ENCODE measurements at places on chromosomes 2 and 18.

- DNase-seq = peak; percentile 62
These were observed 360.1 kb downstream of the LPIN1 start for GRCh38 chr2:12106440-12107080.

- DNase-seq = no peak
These were observed 96.6 kb downstream of the PLB1 start for GRCh38 chr2:28592481-28592880.

DNA sequence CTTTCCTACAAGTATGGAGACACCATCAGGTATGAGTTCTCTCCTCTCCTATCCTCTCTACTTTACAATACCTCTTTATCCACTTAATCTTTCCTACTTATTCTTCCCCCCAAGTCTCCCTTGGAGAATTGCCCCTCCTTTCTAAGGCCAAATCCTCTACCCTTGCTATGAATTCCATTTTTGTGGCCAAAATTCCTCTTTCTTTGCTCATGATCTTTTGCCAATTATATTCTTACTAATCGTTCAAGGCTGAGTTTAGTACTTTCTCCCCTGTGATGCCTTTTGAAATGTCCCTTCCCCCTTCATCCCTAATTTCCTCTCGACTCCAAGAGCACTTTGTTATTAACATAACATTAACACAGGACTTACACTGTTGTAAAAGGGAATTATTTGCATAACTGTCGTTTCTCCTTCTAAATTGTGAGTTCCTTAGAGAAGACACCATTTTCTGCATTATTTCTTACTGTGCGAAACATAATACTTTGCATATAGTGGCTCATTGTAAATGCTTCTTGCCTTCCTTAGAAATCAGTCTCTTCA is 133.4 kb downstream of the KCTD1 start:
- DNase-seq = no peak

- no peak for DNase-seq
These were observed 58.3 kb downstream of the FBXO36 start for GRCh38 chr2:229980431-229981184.

GRCh38 chr2:179861027-179861415 is 391 bp downstream of the ZNF385B start:
- peak; percentile 4 for DNase-seq

- no peak for DNase-seq
These were observed 122.2 kb downstream of the NCOA1 start for GRCh38 chr2:24613154-24613814.

DNA sequence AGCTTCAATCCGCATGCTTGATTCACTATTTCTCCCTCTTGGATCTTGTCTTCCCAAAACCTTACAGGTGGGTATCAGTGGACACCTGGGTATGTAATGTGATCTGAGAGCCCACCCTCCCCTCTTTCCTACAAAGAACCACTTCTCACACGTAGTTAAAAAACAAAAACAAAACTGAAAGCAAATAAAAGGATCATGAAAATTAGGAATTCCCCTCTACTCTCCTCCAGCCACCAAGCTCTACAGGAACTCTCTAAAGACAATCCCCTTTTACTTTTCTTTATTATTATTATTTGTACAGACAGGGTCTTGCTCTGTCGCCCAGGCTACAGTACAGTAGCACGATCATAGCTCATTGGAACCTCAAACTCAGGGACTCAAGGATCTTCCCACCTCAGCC is 40.8 kb upstream of the MYO1B start:
- DNase-seq = no peak

DNA sequence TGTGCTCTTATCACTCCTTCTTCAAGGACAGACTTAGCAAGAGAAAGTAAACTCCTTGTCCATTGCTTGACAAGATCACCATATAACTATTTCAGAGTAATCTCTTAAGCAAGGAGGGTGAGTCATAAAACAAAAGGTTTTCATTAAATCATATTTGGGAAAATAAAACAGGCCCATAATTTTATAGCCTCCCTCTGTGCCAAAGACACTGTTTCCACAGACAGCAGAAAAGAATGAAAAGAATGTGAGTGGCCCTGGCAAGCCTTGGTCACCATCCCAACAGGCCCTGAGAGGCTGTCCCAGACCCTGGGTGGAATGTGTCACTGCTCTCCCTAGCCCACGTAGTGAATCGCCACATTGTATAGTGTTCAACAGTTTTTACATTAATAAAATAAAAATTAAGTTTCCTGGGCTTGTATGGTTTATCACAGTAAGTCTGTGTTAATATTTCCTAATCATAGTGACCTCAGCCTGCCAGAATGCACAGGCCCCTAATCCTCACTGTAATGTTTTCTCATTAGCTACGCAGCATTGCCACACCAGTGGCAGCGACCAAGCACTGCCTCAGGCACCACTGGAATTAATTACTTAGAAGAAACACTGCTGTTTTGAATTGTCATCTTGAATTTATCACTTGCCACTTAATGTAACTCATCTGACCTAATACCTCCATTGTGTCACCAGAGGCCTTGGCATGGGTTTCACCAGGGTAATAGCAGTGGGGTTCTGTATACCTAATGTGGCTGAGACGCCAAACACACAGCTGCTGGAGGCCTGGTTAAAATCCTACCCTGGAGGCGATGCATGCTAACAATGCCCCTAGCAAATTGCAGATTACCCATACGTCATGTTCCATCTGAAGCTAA is 401.9 kb downstream of the LNPK start:
- no peak for DNase-seq

GRCh38 chr18:36155851-36156757 is 26.4 kb downstream of the ELP2 start:
- no peak for DNase-seq

GRCh38 chr2:8571792-8572499 is 109.9 kb upstream of the ID2 start:
- DNase-seq = no peak

- DNase-seq = no peak
These were observed 86.8 kb downstream of the CLIP4 start for GRCh38 chr2:29201979-29202378.

DNA sequence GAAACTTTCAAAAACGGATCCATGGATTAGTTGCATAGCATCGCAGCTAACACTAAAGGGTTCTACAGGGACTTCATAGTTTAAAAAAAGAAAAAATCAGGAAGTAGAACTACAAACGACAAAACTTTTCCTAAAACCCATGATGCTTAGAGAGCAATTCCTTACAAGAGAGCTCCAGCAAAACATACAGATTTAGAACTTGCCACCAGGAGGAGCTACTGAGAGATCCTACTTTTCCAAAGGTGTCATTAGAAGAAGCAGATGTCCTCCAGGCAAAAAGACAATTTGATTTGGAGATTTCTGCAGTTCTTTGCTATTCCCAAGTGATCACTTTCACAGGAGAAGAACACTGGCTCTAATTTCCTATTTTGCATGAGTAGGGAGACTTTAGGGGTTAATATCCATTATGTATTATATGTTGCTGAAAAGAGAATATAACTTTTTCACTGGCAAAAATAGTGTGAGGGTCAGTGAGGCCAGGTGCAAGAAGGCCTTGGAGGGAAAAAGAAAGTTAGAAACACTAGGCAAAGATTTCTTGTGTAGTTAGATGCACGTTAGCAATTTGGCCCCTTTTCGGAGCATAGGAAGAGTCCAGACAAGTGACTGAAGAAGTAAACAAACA is 436.2 kb downstream of the SUCLG1 start:
- no peak for DNase-seq

GRCh38 chr2:230347659-230348305 is 20.8 kb downstream of the SP140L start:
- no peak for DNase-seq

DNA sequence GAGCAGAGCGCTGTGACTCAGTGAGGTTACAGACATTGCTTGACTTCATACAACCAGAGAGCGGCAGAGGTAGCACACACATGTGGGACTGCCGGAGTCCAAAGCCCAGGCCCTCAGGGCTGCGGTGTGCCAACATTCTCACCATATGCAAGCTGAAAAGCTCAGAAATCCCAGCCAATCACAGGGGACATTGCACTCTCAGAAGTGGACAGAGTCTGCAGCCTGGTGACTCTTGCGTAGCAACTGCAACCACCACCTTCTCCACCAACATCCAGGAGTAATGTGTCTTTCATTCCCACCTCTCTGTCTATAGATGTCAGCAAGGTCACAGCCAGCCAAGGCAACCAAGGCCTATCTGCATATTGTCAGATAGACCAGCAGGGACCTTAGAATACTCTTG is 158.1 kb downstream of the TTC32 start:
- no peak for DNase-seq

GRCh38 chr2:60045456-60045855 is 508.0 kb downstream of the BCL11A start:
- DNase-seq = no peak

GRCh38 chr18:61651880-61652268 is 240.9 kb downstream of the RNF152 start:
- no peak for DNase-seq

DNA sequence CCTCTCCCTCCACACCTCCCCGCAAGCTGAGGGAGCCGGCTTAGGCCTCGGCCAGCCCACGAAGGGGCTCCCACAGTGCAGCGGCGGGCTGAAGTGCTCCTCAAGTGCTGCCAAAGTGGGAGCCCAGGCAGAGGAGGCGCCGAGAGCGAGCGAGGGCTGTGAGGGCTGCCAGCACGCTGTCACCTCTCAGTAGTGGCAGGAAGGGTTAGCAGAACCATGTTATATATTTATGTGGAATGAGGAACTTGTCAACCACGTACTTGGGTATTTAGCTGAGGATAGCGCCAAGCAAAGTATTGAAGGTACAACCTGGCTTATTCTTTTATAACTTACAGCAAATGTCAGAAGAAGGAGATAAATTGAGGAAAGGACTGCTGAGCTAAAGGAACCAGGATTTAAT is 144.1 kb upstream of the MGAT5 start:
- DNase-seq = no peak

DNA sequence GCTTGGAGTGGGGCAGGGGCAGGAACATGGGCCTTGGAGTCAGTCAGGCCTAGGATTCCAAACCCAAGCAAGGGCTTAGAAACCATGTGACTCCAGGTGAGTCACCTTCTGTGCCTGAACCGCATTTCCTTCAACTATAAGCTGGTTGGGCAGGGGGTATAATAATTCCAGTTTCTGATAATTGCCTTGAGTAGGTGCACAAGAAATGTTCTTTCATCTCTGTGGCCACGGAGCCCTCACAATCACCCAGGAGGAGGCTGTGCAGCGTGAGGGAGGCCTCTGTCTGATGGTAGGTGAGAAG is 112.1 kb upstream of the HAAO start:
- no peak for DNase-seq

DNA sequence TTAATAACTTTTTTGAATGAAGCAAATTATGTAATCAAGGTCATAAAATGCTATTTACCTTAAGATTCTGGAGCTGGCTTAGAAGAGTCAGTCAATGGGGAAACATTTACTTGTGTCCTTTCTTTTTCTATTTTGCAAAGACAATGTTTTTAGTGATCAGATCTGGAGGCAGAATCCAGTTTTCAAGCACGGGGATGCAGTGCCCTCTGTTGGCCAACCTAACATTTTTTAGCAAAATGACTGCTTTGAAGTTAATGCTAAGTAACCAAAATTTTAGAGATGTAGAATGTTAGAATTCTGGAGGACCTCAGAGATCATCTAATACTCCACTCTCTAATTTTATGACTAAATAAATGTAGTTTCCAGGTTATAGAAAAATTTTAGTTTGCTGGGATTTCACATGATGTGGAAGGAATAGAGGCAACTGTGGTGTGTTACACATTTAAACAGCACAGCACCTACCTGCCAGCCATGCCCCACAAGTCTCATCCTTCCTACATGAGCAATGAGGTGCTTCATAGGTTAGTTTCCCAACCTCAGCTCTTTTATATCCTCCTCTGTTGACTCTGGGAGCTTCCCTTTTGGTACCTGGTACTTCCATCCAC is 23.6 kb upstream of the SLC9A4 start:
- peak; percentile 3 for DNase-seq

- no peak for DNase-seq
These were observed 21.7 kb upstream of the NRP2 start for GRCh38 chr2:205660521-205661124.

DNA sequence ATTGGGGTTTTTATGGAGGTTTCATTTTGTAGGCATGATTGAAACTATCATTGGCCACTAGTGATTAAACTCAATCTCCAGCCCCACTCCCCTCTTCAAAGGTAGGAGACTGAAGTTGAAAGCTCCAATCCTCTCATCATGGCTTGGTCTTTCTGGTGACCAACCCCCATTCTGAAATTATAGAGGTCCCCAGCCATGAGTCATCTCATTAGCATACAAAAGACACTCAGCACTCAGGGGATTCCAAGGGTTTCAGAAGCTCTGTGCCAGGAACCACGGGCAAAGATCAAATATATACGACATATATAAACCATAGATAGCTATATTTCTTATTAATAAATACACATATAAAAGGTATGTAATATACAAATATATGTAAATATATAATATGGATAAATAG is 256.0 kb upstream of the POU3F3 start:
- no peak for DNase-seq

DNA sequence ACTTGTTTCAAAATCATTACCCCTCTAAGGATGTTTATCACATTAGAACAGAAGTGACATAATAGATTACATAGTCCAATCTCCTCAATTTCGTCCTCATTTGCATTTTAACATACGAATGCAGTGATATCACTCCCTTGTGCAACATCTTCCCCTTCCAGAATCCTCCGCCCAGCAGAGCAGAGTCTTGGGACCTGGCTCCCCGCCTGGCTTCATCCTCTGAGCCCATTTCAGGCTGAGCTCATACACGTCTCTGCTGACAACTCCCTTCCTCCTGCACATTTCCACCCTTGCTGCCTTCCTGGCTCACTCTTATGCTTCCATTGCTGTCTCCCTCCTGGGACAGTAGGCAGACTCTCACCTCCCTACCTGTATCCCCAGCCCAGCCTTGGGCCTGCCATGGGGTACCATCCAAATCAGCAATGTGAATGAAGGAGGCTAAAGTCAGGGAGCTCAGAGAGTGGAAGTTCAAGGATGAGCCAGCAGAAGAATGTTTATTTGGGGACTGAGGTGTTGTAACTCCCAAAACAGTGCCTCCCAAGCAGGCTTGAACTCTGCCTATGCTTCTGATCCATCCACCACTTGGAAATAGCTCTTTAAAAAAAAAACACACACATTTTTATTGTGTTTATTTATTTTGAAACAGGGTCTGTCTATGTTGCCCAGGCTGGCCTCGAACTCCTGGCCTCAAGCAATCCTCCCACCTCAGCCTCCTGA is 165.2 kb downstream of the TMEM200C start:
- no peak for DNase-seq

DNA sequence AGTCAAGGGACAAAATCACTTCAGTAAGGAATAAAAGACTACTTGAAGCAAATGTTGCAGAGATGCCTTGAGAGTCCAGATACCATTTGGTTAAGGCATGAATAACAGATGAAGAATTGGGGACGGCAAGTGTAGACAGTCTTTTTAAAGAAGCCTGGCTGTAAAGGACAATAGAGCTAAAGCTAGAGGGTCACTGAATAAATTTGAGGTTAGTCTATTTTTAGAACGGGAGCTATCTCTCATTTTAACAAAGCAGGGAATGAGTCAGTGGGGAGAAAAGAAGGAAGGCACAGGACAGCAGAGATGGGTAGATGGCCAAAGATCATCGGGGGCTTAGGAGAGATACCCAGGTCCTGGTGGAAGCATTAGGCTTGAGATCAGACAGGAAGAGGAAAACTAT is 30.6 kb upstream of the CHN1 start:
- DNase-seq = no peak
